Spleen (tissue), 13 donors: ENCODE measurements at places on chromosomes 3 and 15. TPM values are rescaled to one million over a fixed set of nuclear protein-coding genes. Genes with fewer than 3 reads are reported as not detected.
A peak's percentile ranks its signal among the peaks of the same experiment; 100 is the strongest.

Gene ANKRD34C
- polyA plus RNA-seq, result not detected

DNA sequence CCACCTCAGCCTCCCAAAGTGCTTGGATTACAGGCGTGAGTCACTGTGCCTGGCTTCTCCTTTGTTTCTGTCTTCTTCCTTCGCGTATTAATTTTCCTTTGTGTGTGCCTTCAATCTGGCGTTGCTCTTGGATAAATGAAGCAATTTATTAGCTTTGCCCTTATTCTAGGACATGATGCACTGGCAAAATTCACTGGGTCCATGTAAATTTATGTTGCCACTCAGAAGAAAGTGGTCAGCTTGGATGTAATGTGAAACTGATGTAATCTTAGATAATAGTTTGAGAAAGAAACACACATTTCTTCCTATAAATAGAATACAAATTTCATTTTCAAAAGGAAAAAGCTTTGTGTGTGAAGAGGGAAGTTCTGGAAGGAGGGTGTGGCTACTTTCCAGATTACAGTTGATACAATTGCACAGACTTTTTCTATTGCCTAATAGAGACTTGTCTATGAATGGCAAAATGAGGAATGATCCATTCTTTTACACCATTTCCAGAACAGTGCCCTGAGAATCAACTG, 23.3 kb upstream of the ATP1B3 start:
- no peak for DNase-seq

GRCh38 chr15:64161688-64162477, 939 bp downstream of the PPIB start:
- DNase-seq, result no peak

- DNase-seq, result no peak
Measured at GRCh38 chr15:27863000-27863399, 236.1 kb downstream of the OCA2 start.

- DNase-seq, result no peak
Measured at GRCh38 chr15:32849769-32850668, 132.2 kb downstream of the GREM1 start.

DNA sequence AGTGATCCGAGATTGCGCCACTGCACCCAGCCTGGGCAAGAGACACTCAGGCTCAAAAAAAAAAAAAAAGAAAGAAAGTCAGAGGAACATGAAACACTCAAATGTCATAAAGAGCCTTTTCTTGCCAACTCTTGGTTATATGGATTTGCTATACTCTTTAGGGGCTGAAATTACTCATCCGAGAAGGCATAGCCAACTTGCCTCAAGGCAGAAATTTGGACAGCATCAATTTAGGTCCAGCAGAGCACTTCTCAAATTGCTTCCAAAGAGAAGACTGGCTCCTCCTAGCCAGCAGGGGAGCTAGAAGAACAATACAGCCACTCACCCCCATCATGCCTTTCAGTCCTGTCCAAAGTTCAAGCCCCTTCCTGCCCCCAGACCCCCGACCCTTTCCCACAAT, 43.8 kb downstream of the OSBPL10 start:
- no peak for DNase-seq

DNA sequence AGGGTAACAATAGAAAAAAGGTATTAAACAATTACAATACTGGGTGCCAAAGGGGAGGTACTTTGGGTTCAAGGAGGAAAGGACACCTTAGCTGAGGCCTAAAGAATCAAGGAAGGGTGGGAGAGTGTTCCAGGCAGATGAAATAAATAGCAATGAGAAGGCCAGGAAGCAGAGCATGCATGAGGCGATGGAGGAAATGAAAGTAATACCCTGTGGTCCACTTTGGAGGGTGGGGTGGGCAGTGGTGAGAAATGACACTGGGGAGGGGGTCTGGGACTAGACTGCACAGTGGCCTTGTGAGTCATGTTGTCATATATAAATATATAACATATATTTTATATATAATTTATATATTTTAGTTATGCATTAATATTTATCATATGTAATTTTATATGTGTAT, 55.9 kb downstream of the BHLHE40 start:
- no peak for DNase-seq

- no peak for DNase-seq
Measured at GRCh38 chr3:41317718-41318117, 118.4 kb downstream of the CTNNB1 start.

DNA sequence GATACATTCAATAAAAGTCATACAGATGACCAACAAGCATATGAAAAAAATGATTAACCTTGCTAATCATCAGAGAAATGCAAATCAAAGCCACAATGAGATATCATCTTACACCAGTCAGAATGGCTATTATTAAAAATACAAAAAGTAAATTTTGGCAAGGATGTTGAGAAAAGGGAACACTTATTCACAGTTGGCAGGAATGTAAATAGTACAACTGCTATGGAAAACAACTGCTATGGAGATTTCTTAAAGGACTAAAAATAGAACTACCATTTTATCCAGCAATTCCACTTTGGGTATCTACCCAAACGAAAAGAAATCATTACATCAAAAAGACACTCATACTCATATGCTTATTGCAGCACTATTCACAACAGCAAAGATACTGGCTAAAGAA, 1121.8 kb downstream of the TBL1XR1 start:
- no peak for DNase-seq

GRCh38 chr3:721086-721485, 371.7 kb upstream of the CNTN6 start:
- no peak for DNase-seq

DNA sequence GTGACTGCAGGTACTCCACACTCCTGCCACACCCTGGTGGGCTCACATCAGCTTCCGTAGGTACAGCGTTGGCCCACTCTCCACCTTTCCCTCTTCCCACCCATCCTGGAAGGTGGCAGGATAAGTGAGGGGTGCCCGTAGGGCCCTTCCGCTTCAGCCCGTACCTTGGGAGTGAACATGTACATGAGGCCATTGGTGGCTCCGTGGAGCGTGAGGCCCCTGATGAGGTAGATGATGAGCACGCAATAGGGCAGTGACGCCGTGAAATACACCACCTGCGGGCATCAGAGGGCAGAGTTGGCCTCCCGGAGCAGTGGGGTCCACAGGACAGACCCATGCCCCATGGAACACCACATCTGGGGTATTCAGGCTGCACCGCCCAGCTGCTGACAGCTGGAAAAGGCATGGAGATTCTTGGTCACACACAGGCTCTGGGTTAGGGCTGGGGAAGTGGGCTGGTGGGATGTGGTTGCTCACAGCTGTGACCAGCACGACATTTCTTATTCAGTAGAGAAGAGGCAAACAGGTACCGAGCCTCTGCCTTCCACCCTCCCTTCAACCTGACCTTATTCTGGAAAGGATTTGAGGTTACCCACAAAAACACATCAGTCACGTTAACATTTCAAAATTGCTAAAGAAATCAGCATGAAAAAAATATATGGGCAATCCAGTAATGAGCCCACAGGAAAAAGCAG, 23.8 kb downstream of the SLC6A20 start:
- no peak for DNase-seq

DNA sequence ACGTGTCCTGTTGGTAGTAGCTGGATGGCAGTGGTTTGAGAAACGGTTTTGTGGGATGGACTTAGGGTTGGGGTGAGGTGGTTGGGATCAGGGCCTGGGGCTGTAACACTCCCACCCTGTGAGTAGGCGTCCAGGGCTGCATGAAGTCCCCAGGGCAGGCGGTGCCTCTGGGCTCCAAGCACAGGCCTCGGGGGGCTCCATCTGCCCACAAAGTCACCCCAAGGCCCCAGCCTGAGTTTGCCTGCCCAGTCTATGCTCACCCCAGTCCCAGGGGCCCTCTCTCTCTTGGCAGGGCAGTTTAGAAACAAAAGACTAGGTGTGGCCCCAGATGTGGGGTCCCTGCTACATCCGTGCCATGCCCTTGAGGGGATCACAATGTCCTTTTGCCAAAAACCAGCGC, 86.9 kb upstream of the PRR23E start:
- no peak for DNase-seq

DNA sequence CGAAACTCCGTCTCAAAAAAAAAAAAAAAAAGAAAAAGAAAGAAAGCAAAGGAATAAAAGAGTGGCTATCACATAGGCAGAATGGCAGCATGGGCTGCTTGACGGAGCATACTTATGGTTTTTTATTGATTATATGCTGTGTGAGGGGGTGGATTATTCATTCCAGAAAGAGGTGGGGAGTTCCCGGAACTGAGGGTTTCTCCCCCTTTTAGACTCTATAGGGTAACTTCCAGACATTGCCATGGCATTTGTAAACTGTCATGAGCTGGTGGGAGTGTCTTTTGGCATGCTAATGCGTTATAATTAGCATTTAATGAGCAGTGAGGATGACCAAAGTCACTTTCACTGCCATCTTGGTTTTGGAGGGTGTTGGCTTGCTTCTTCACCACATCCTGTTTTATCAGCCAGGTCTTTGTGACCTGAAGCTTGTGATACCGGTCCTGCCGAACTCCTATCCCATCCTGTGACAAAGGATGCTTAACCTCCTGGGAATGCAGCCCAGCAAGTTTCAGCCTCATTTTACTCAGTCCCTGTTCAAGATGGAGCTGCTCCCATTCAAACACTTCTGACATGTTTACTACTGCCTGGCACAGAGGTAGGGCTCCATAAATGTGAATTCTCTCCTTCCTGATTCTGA, 15.8 kb upstream of the ABHD17C start:
- no peak for DNase-seq

- no peak for DNase-seq
Measured at GRCh38 chr3:48208076-48208475, 15.2 kb upstream of the CAMP start.

- no peak for DNase-seq
Measured at GRCh38 chr3:49665822-49666519, 8.2 kb upstream of the APEH start.

- no peak for DNase-seq
Measured at GRCh38 chr3:31534065-31534425, 1.3 kb downstream of the STT3B start.

Gene TNIK
- polyA plus RNA-seq, result 0.85 TPM

- DNase-seq, result no peak
Measured at GRCh38 chr3:73115806-73116205, 54.3 kb downstream of the EBLN2 start.

DNA sequence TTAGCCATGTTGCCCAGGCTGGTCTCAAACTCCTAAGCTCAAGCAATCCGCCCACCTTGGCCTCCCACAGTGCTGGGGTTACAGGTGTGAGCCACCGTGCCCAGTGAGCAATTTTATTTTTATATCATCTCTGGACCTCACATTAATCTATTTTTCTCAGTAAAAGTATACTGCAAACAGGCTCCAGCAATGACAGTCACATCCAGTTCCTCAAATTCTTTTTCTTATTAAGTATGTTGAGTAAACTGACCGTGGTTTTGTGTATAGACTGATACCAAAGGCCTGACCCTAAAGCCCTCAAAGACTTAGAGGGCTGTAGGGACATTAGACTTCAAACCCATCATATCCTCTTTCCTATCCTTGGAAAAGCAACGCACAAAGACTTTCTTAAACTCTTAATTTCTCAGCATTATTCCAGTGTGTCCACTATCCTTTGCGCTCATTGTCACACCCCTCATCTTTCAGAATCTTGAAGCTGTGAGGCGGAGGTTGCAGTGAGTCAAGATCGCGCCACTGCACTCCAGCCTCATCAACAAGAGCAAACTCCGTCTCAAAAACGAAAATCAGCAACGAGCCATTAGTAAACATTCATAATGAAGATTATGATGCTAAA, 2.0 kb downstream of the NGLY1 start:
- no peak for DNase-seq

DNA sequence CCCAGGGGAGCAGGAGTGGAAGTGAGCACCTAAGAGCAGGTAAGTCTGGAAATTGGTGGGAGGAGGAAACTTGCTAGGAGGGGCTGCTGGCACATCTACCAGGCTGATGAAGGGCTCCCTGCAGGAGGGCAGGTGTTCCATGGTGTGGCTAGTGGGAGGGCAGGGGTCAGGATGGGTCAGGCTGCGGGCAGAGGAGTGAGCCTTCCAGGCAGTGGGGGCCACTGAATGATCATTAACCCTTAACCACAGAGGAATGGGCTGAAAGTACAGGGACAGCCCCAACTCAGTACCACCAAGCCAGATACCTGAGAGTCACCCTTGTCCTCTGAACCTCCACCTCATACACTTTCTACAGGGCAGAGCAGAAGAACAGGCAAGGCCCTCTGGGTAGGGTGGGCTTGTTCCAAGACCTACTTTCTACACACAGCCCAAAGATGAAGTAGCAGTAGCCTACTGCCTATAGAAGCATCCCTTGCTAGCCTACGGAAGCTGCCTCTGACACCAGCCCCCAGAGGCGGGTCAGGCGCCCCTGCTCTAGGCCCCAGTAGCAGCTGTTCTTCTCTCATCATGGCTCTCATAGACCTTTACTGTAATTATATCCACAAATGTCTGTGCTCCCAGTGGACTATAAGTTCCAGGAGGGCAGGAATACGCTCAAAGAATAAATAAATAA, 4.6 kb downstream of the RAB6B start:
- peak; percentile 58 for DNase-seq

- DNase-seq, result no peak
Measured at GRCh38 chr3:72441284-72441994, 406.8 kb downstream of the SHQ1 start.

Gene SLC12A8
- polyA plus RNA-seq, result 0.35 TPM

Gene C3orf52
- polyA plus RNA-seq, result 0.33 TPM

Gene ZBTB38
- polyA plus RNA-seq, result 5.6 TPM

Gene IL17RE
- 0.64 TPM for polyA plus RNA-seq

Gene CPEB1
- polyA plus RNA-seq, result 0.47 TPM

Gene CLDN18
- not detected for polyA plus RNA-seq
